ENCODE measurements at places on chromosomes 2 and 18. TPM values are rescaled to one million over a fixed set of nuclear protein-coding genes. Genes with fewer than 3 reads are reported as not detected.

CNTNAP5 gene
- not detected for total RNA-seq

LGALSL gene
- 8.3 TPM for total RNA-seq

SETBP1 gene
- total RNA-seq = 23.8 TPM

PTPN4 gene
- 30.4 TPM for total RNA-seq

POMC gene
- 1.0 TPM for total RNA-seq

GPC1 gene
- 58.0 TPM for total RNA-seq

FOXI3 gene
- total RNA-seq = not detected

SCN7A gene
- total RNA-seq = not detected

GALNT5 gene
- 59.5 TPM for total RNA-seq

VWC2L gene
- total RNA-seq = not detected

IWS1 gene
- 39.1 TPM for total RNA-seq

ADCYAP1 gene
- total RNA-seq = not detected

Data from articular chondrocyte of knee joint (primary cell).